ENCODE measurements at places on chromosomes 4 and X. TPM values are rescaled to one million over a fixed set of nuclear protein-coding genes. Genes with fewer than 3 reads are reported as not detected.

UGT2A1 gene
- 1.8 TPM for total RNA-seq

GAGE12E gene
- not detected for total RNA-seq

SLC16A2 gene
- 68.8 TPM for total RNA-seq

BEND2 gene
- not detected for total RNA-seq

- DNase-seq, result no peak
Measured at GRCh38 chrX:78330540-78330939, 3.1 kb upstream of the CYSLTR1 start.

DNA sequence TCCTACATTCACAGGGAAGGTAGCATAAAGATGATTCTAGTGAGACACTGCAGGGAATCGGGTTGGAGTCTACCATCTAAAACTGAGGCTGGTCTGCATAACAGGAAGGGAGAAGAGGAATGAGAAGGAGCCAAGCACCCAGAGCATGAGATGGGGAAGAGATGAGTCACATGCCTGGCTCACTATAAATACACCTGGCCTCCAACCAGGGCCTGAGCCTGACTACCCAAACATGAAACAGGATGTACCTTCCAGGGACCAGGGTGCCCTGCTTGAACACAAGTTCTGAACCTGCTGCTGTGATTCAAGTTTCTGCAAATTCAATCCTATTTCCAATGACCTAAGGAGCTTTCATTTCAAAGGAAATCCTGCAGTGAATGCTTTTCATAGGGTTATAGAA lies 24.9 kb downstream of the CD99L2 start:
- no peak for DNase-seq

DNA sequence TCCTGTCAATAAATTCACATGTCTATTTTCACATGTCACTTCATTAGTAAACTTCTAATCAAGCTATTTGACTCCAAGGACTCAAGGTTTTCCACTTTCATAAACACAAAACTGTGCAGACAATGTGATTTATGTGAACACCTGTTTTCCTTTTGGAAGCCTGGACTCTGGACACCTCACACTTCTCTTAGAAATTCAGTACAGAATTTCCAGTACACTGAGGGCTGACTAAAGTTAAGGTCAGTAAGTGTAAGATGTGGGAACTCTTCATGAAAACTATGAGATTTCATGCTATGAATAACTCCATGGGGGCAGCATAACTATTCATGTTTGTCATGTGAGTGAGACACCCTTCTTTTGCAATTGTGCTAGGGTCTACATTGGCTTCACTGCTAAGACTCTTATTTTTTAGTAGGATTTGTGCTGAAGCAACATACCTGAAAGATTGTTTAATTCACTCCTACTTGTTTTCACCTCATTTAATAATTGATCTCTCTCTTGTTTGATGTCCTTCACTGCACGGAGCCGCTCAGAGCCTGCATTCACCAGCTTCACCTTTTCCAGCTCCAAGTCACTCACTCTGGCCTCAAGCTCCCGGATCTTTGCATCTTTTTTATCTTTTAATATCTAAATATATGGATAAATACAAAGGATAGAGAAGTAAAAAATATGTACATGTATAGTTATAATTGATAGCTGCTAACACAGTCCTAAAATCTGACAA lies 55.3 kb downstream of the STBD1 start:
- no peak for DNase-seq

DNA sequence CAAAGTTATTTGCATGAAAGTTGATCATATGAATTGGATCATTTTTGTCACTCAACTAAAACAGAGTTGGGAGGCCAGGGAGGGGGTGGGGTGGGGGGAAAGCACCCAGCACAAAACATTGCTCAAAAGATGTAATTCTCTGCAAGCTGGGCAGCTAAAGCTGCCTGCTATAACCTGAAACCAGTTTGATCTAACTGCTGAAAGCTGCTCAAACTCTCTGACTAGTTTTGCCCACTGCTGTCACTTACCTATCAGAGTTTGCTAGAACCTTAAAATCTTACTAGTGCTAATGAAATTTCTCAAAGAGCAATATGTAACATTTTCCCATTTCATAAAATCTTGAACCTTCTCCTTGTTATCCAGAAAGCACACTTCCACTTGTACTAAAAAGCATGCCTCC lies 10.4 kb downstream of the CXCL8 start:
- DNase-seq, result no peak

DNA sequence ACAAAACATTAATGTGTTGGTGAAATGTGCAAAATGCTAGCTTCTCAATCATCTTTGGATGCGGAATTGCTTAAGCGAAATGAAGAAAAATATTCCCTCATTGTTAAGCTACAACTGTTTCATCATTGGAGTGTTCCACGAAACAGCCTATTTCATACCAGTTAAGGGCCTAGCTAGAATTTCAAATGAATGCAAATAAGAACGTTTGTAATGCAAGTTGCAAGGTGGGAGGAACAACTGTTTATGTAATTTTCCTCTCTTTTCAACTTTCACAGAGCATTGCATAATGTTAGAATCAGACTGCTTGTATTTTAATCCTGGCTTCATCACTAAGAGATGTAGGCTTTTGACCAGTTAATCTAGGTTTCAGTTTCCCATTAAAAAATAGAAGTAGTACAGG lies 480.1 kb downstream of the IL1RAPL1 start:
- no peak for DNase-seq

DNA sequence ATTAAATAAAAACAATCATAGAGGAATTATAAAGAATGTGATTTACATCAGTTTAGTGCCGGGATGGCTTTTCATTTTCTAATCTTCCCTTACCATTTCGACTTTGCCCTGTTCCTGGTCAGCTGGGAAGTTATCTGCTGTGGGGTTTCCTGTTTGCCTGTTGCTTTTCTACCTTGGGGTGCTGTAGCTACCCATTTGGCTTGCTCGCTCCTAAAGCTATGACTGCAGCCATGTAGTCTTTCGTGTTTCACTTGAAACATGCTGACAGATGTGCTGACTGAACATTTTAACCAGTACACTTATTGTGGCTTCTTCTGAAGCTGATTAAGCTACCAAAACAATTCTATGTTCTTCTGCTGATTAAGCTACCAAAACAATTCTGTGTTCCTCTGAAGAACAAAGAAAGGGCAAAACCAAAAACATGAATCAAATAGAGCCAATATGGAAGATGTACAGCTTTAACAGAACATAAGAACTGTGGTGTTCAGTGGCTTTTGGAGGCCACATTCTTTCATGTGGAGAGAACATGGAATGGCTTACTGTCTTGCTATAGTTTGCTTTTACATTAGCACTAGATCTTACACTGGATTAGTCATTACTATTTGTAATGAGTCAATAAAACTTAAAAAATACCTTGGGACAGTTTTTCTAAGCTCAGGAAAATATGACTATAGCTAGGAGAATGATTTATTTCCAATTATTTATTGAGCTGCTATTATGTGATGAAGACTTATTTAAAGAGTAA lies 440.4 kb downstream of the SPRY1 start:
- DNase-seq, result no peak

DNA sequence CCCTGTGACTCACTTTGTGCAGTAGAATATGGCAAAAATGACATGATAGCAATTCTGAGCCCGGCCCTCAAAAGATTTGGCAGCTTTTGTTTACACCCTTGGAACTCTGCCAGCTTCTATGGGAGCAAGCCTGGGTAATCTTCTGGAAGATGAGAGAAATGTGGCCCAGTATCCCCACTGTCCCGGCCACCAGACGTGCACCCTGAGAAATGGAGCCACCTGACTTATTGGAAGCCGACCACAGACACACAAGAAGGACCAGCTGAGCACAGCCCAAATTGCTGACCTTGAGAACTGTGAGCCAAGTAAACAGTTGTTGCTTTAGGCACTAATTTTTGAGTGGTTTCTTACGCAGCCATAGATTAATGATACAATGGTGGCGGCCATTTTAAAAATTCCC lies 197.0 kb downstream of the STIM2 start:
- no peak for DNase-seq

DNA sequence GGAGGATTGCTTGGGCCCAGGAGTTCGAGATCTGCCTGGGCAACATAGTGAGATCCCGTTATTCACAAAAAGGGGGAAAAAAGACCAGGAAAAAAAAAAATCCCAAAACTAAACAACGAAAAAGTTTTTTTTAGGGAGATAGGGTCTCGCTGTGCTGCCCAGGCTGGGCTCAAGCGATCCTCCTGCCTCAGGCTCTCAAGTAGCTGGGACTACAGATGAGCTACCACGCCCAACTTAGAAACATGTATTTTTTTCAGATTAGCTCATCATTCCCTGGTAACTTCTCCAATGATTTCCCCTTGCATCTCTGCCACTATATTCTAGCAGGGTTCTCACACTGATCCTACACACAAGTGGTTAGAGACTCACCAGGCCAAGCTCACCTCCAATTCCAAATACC lies 24.4 kb upstream of the IRAK1 start:
- no peak for DNase-seq
